Breast epithelium (tissue), 4 donors: ENCODE measurements at places on chromosomes 7 and 10. TPM values are rescaled to one million over a fixed set of nuclear protein-coding genes. Genes with fewer than 3 reads are reported as not detected.

Gene CEP55
- total RNA-seq: 2.1 TPM

Gene AMPH
- 15.1 TPM for total RNA-seq

Gene GDF2
- total RNA-seq: not detected

Gene HOXA3
- total RNA-seq: 6.4 TPM

Gene OSBPL3
- 6.4 TPM for total RNA-seq

Gene ATOH7
- not detected for total RNA-seq

Gene GPR15LG
- 1.3 TPM for total RNA-seq

Gene PLXDC2
- total RNA-seq: 63.9 TPM

Gene TMEM229A
- total RNA-seq: not detected

Gene TMEM225B
- total RNA-seq: 4.5 TPM

Gene FRMD4A
- 27.5 TPM for total RNA-seq

Gene AOAH
- total RNA-seq: 4.6 TPM

Gene AKR1C3
- total RNA-seq: 37.6 TPM

Gene ZSWIM8
- total RNA-seq: 84.2 TPM
